ENCODE measurements at places on chromosomes 6 and 20.
A peak's percentile ranks its signal among the peaks of the same experiment; 100 is the strongest.

GRCh38 chr20:41316051-41316450 is 1.5 kb downstream of the ZHX3 start:
- DNase-seq: no peak

DNA sequence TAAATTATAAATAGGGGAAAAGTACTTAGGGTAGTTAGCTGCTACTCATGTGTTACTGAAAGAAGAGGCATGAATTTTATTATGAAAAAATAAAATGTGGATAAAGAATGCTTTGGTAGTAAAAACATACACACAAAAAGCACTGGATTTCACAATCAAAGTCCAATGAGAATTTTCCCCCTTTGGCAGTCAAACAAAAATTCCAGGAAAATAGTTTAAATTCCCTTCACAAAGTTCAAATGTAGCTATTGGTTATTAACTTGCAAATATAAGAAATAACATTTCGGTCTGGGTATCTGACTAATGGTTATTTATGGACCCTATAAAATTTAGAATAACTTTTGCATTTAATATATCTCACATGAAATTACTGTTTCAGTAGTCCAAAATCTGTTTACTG is 210.4 kb downstream of the FOXC1 start:
- no peak for DNase-seq

DNA sequence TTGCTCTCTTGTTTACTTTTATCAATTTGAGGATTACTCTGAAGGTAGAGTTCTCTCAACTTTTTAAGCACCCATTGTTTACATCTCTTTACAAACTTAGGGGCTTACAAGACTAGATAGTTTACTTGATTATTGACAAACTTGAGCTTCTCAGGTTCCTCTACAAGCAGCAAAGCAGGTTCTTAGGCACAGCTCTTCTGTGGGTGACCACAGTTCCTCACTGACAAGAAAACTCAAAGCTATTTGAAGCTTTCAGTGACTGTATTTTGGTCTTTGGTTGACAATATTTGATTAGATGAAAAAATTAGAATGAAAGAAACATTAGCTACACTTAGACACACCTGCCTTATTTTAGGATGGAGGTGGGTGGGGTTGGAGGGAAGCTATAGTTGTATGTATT is 327.3 kb upstream of the RUNX2 start:
- no peak for DNase-seq

DNA sequence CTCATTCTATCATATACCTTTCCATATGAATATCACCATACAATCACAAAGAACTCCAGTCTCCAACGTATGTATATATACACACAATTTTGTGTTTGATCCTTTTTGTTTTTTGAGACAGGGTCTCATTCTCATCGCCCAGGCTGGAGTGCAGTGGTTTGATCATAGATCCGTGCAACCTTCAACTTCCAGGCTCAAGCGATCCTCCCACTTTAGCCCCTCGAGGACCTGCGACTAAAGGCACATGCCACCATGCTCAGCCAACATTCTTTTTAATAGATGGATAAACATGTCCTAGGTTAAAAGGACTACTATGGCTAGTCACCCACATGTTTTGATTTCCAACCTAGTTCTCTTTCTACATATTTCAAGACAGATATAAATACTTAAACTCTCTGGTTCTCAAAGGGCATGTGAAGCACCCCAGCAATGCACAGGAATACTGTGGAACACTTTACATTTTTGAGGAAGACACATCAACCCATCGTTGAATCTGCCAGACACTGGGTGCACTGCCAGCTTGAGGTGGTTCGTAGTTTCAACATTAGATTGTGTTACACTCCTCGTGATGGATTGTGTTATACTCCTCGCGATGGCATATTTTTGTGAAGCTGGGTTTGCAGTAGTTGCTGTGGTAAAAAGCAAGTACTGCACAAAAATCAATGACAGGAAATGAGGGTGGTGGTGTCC is 40.4 kb downstream of the CSNK2A1 start:
- DNase-seq: no peak

DNA sequence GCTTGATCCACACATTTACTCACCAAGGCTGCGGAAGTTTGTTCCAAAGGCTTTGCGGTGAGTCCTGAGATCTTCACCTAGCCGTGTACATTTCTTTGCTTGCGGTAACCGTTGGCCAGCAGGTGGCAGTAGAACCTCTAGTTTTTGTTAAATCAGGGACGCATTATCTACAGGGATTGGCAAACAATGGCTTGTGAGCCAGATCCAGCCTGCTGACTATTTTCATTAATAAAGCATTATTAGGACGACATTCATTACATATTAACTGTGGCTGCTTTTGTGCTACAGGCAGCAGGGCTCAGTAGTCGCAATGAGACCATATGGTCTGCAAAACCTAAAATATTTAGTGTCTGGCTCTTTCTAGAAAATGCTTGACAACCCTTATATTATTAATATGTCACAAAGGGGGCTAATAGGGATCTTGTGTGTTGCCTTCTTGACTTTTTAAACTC is 174.1 kb downstream of the DOK5 start:
- DNase-seq: peak; percentile 42

GRCh38 chr20:31722257-31723068 is at the start of gene BCL2L1:
BCL2L1 (minus strand) TSS chr20:31722868; CDS start chr20:31722218, 650 bp downstream.
- DNase-seq: peak; percentile 81

- DNase-seq: no peak
Observed at GRCh38 chr20:23179766-23180403, 93.8 kb upstream of the CD93 start.

DNA sequence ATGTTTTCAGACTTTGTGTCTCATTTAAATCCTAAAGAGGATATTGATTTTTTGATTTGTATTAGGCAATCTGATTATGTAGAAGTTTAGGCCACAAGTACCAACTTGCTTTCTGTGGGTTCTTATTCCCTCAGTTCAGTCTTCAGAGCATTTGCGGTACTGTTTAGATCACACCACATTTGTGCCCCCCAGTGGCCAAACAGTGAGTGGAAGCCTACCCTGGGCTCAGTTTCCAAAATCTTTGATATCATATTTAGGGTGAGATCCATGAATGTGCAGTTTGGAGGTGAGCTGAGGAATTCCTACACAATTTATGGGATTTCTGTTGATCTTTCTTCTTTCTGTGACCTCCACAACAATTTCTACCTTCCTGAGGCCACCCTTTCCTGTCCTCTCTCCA is 92.3 kb upstream of the FUT9 start:
- no peak for DNase-seq

GRCh38 chr6:42482174-42482573 is 30.4 kb upstream of the TRERF1 start:
- no peak for DNase-seq

DNA sequence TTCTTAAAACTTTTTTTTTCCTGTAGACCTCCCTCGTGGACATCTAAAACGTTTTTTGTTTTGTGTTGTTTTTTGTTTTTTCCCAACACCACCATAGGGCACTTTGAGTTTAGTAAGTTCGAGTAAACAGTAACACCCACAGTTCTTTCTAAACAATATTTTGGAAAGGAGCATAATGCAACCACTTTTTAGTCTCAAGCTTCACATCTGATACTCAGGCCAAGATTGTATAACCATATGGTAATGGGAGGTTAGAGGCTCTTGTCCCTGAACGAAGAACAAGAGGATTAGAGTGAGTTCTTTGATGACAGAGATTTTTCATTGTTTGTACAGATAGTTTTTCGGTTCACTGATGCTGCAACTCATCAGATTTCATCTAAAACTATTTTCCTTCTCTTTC is 144.6 kb downstream of the MTHFD1L start:
- no peak for DNase-seq

- DNase-seq: no peak
Observed at GRCh38 chr6:25180630-25181349, 98.4 kb upstream of the CARMIL1 start.

DNA sequence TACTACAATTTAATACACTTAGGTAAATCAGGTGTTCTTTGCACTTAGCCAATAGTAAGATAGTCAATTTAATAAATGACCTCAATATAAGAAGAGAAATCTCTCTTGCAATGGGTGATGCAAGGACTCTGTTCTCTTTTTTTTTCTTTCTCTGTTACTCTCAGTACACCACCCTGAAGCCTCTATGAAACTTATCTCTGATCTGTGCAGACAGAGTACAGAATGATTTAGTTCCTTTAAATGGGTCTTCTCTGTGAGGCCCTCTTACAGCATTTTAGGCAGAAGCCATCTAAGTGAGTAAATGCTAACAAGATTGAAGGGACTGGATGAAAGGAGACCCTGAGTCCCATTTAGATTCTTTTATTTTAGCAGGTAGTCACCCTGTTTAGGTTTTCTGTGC is 312.8 kb downstream of the RFPL4B start:
- no peak for DNase-seq

- DNase-seq: no peak
Observed at GRCh38 chr6:22717915-22718314, 148.5 kb downstream of the HDGFL1 start.

DNA sequence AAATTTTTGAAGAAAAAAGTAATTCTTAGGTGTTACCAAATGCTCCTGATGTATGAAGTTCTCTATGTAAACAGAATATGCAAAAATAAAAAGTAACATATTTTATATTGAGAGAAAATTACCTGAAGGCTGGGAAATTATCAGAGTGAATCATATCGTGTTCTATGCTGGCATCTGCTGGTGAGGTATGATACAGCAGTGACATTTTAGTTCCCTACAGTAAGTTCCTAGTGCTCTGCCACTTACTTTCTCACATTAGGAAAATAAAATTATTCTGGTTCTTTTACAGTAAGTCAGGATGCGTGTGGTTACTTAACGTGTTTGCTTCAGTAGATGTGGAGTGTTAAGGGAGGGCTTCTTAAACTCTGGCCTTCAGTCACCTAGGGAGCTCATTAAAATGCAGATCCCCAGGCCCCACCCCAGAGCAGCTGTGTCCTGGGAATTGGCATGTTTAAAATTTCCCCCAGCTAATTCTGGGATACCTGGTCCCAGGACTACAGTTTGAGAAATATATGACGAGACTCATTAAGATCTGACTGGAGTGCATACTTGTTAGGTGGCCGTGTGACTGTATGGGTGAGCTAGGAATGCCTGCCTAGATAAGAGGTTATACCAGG is 3.2 kb downstream of the ACTR5 start:
- no peak for DNase-seq

DNA sequence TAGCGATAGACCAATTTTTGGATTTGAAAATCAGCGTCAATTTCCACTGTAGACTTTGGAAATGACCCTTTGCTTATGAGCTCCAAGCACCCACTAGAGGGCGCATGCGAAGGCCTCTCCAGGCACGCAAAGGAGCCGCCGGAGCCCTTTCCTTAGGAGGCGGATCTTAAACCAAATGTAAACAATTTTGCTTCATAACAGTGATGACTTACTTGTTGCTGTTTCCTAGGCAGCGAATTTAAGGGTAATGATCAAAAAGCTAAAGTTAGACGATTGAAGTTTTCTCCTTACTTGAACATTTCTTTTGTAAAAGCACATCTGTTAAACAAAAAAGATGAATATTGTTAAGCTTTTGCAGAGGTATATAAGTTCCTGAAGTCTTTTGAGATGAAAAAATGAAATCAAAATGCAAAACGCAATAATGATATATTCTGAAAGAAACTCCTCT is 29.2 kb upstream of the EXOC2 start:
- peak; percentile 68 for DNase-seq

DNA sequence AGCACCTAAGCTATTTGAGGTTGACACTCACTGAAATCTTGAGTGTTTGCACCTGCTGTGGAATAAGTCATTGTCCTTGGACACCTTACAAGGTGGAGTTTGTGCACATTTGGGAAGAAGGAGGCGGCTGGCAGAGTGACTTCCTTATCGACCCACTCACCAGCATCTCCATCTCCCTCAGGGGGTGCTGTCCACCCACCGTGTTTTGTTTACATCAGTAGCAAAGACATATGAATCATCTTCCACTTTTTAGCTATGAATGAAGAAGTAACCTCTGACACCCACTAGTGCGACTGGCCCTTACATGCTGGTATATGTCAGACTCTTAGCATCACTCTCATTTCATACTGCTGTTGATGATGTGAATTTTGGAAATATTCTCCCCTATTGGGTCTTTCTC is 119.5 kb upstream of the SGK1 start:
- no peak for DNase-seq

DNA sequence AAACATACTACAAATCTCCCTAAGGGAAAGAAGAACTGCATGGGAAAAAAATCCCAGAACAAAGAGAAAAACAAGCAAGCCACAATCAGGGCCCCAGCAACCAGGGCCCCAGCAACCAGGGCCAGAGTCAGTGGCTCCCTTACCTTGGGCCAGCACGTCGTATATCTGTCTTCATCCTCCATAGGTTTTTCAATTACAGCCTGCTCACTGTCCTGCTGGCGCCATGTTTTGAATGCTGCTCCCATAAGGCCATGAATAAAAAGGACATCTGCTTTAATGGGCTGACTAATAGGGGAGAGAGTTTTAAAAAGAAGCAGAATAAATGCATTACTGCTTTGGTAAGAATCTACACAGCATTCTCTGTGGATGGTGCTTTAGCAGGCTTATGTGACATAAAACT is 49.2 kb downstream of the SERAC1 start:
- DNase-seq: no peak

GRCh38 chr6:7680393-7681075 is 45.4 kb upstream of the BMP6 start:
- DNase-seq: no peak

DNA sequence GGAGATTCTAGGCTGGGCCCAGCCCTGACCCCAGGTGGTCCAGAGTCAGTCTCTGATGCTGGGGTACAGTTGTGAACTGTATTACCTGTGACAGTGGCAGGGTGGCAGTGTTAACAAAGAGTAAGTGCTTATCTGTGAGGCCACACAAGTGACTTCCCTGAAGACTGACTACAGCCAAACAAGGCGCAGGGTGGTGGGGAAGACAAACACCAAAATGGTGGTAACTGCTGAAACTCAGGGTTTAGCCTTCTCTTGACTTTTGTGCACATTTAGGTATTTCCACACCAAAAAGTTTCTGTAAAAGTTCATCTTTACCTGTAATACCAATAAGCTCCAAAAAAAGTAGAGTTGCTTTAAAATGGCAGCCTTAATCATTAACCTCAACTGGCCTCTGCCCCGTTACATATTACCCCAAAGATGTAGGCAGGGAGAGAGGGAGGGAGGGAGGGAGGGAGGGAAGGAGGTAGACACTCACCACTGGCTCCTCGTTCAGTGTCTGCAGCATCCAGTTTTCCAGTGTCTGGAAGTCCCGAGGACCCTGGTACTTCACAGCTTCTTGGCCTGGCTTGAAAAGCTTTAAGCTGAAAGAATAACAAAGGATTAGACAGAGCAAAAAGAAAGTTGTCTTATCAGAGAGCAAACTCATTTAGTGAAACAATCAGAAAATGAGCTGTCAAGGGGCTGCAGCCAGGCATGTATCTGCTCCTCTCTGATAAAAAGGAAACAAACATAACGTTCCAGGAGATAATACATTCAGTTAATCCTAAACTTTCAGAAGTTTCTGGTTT is 11.3 kb downstream of the TXNDC5 start:
- no peak for DNase-seq

- no peak for DNase-seq
Observed at GRCh38 chr6:118419448-118420394, 128.4 kb upstream of the PLN start.

GRCh38 chr6:72084992-72085569 is 198.7 kb downstream of the RIMS1 start:
- DNase-seq: no peak

- no peak for DNase-seq
Observed at GRCh38 chr6:23097566-23097965, 528.2 kb downstream of the HDGFL1 start.
